Small intestine (tissue), 16 donors: ENCODE measurements at places on chromosomes 11 and 22. TPM values are rescaled to one million over a fixed set of nuclear protein-coding genes. Genes with fewer than 3 reads are reported as not detected.

GRCh38 chr11:129710423-129710822 is 105.2 kb upstream of the TMEM45B start:
- H3K27ac ChIP-seq = no peak overlapping the region
- DNase-seq = no peak
- no peaks in the 10 kb centered on the region for H3K36me3 ChIP-seq

Gene MOGAT2
- 243 TPM for polyA plus RNA-seq

DNA sequence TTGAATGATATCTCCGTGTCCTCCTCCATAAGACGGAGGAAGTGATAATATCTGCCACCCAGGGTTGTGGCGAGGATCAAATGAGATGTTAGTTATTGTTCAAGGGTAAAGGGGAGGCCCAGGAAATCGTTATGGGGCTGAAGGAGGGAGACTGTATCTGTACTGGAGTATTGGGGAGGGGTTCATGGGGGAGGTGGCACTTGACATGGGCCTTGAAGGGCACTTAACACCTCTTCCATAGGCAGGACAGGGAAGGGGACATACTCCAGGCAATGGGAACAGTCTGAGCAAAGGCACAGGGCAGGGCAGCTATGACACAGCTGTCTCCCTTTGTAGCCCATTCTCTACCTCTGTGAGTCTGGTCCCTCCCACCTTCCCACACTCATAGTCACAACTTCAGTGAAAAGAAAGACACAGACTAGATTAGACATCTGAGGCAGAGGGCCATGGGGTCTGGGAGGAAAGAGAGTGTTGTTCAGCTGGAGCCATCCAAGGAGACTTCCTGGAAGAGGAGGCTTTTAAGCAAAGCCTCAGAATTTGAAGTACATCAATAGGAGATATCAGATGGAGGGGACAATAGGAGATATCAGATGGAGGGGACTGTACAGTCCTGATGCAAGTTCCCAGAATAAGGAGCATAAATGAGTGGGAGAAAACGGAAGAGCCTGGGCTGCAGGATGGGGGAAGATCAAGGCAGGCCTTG is 15.8 kb upstream of the DGKZ start:
- H3K4me3 ChIP-seq = no peak overlapping the region
- no peaks in the 10 kb centered on the region for H3K36me3 ChIP-seq
- H3K27ac ChIP-seq = no peak overlapping the region
- no peaks in the 10 kb centered on the region for H3K4me1 ChIP-seq
- DNase-seq = no peak
- H3K27me3 ChIP-seq = no peaks in the 10 kb centered on the region

GRCh38 chr11:119533462-119533861 is 110.5 kb upstream of the THY1 start:
- no peak overlapping the region for H3K27ac ChIP-seq
- no peaks in the 10 kb centered on the region for H3K36me3 ChIP-seq
- H3K4me1 ChIP-seq = no peaks in the 10 kb centered on the region

Gene NXPE1
- polyA plus RNA-seq = 0.24 TPM

DNA sequence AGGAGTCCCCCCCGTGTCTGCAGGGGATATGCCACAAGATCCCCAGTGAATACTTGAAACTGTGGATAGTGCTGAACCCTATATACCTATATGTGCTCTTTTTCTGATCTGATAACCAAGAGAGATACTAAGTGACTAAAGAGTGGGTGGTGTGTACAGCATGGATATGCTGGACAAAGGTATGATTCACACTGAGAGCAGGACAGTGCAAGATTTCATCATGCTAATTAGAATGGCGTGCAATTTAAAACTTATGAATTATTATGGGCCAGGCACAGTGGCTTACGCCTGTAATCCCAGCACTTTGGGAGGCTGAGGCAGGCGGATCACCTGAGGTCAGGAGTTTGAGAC is 90.2 kb upstream of the ALKBH3 start:
- DNase-seq = no peak
- no peaks in the 10 kb centered on the region for H3K4me1 ChIP-seq
- peaks cover 5% of the 10 kb centered on the region for H3K36me3 ChIP-seq
- no peak overlapping the region for H3K4me3 ChIP-seq

Gene FGF4
- not detected for polyA plus RNA-seq

Gene ADAMTS8
- polyA plus RNA-seq = 1.9 TPM

Gene OSM
- not detected for polyA plus RNA-seq

DNA sequence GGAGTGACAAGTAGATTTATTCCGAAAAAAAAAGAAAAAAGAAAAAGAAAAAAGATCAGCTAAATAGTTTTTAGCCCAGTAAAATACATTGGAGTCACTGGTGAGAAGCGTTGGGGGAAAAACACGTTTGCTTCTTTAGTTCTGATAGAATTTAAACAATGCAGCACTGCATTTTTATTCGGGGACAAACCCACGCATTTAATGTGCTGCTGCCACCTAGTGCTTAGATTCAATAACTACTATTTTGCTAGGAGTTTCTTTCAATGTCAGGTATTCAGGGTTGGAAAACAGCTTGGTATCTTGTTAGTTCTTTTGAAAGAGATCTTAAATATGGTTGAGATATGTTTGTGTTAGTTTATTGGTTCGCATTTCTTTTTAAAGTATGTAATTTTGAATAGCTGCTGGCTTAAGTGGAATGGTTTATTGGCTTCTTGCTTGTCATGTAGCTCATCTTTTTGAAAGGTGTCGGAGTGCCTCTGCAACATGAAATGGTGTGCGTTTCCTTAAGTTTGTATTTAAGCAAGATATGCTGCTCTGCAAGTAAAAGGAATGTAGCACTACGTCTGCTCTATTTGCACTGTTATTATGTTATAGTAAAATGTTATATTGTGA is 41.9 kb downstream of the SVIP start:
- DNase-seq = peak; percentile 59
- no peaks in the 10 kb centered on the region for H3K4me1 ChIP-seq
- H3K27ac ChIP-seq = no peak overlapping the region
- no peak overlapping the region for H3K4me3 ChIP-seq
- H3K36me3 ChIP-seq = no peaks in the 10 kb centered on the region

Gene EHF
- 39.4 TPM for polyA plus RNA-seq

Gene RIC3
- polyA plus RNA-seq = 3.7 TPM

Gene C11orf16
- 0.04 TPM for polyA plus RNA-seq

DNA sequence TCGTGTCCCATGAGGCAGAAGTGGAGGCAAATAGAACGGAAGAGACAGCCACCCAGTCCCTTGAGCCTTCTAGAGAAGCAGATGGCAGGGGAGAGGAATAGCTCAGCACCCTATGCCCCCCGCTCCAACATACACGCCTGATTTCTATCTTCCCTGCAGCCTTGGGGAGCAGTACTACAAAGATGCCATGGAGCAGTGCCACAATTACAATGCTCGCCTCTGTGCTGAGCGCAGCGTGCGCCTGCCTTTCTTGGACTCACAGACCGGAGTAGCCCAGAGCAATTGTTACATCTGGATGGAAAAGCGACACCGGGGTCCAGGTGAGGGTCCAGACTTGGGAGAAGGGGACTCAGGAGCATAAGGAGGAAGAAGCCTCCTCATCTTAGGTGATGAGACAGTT is 6.6 kb downstream of the DPF2 start:
- no peak overlapping the region for H3K27ac ChIP-seq
- no peak overlapping the region for H3K4me3 ChIP-seq
- H3K27me3 ChIP-seq = no peaks in the 10 kb centered on the region
- no peak for DNase-seq
- peaks cover 76% of the 10 kb centered on the region for H3K36me3 ChIP-seq
- peaks cover 4% of the 10 kb centered on the region for H3K4me1 ChIP-seq

- no peaks in the 10 kb centered on the region for H3K27me3 ChIP-seq
- no peak for DNase-seq
- no peaks in the 10 kb centered on the region for H3K4me1 ChIP-seq
These were observed 9.4 kb upstream of the PSMC3 start for GRCh38 chr11:47435687-47436086.

Gene SIK3
- polyA plus RNA-seq = 35.3 TPM

Gene KDM4E
- not detected for polyA plus RNA-seq

DNA sequence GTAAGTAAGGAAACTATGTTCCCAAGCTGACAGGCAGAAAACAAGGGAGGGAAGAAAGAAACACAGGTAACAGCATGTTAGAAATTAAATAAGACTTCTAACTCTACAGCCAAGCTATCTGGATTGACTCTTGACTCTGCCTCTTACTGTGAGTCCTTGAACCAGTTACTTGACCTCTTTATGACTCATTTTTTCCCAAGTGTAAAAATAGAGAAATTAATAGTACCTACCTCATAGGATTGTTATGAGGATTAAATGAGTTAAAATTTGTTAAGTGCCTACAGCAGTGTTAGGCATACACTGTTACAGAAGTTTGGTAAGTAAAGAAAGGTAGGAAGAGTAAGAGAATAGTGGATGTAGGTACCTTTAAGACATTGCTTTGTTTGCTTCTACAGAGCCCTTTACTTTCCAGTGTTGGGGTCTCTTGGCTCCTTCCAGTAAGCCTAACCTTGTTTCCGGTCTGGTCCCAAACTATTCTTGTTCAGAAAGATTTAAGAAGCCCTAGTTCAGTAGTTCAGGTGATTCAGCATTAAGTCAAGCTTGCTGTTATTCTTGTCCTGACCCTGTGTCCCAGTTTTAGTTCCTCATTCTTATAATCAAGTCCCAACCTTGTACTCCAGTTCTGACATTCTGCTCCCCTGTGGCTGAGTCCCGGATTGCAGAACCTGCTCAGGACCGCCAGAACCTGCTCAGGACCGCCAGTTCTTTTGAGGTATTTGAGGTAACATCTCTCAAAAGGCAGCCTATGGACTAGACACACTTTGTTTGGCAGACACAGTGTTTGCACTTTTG is 963.4 kb upstream of the CCDC90B start:
- no peaks in the 10 kb centered on the region for H3K27me3 ChIP-seq
- no peaks in the 10 kb centered on the region for H3K36me3 ChIP-seq
- H3K4me3 ChIP-seq = no peak overlapping the region
- no peak overlapping the region for H3K27ac ChIP-seq

DNA sequence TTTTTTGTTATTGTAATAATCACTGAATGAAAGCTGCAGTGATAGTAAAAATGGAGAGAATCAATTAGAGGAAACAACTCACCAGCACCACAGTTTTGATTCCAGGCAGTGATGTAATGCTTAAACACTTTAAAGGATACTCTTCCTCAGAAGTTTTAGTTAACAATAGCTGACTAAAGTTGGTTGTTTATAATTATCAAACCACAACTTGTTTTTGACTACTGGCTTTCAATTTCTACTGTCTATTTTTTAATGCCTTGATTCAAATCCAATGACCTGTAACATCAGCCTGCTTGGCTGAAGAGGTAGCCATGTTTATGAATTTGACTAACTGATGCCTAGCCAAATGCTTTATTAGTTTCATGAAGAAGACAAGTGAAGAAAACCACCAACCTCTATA is 18.2 kb upstream of the CASP12 start:
- H3K27me3 ChIP-seq = no peaks in the 10 kb centered on the region
- no peak overlapping the region for H3K4me3 ChIP-seq
- no peak for DNase-seq
- no peaks in the 10 kb centered on the region for H3K36me3 ChIP-seq
- H3K4me1 ChIP-seq = no peaks in the 10 kb centered on the region
